ENCODE measurements at places on chromosomes 1 and 21.

DNA sequence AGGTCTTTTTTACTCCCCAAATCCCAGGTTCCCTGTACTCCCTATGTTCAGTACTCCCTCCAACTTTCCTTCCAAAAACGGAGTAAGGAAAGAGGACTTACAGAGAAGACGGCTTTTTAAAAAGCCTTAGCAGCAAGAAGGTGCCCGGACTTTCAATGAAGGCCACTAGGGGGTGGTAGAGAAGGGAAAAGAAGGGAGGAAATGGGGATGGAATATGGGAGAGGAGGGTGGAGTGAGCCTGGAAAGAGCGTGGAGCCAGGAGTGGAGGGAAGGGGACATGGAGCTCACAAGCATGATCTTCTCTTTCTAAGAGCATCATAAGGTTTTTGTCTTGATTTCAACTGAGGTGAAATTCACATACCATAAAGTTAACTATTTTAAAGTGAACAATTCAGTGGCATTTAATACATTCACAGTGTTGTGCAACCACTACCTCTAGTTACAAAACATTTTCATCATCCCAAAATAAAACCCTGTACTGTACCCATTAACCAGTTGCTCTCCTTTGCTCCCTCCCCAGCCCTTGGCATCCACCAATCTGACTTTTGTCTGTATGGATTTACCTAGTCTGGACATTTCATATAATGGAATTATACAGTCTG is 129.9 kb downstream of the ZNF281 start:
- DNase-seq: peak; percentile 3

DNA sequence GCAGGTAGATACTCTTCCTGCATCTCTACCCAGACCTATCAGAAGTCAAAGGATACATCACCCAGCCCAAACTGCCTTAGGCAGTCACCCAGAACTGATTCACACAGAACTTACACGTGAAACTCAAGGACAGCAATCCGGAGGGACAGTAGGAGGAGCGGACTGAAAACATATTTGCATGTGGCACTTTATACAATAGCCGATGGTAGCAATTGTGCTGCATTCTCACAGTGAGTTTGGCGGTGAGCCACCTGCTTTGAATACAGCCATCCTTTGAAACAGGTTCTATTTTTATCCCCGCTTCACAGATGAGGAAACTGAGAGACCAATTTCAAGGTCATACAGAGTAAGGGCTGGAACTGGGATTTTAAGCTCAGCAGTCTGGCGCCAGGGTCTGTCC is 69.5 kb downstream of the EDEM3 start:
- no peak for DNase-seq

- no peak for DNase-seq
Measured at GRCh38 chr1:26785611-26786436, 1.9 kb upstream of the PIGV start.

- no peak for DNase-seq
Measured at GRCh38 chr1:226203240-226203639, 16.7 kb upstream of the ACBD3 start.

GRCh38 chr1:200081151-200081968 is 53.9 kb downstream of the NR5A2 start:
- no peak for DNase-seq

DNA sequence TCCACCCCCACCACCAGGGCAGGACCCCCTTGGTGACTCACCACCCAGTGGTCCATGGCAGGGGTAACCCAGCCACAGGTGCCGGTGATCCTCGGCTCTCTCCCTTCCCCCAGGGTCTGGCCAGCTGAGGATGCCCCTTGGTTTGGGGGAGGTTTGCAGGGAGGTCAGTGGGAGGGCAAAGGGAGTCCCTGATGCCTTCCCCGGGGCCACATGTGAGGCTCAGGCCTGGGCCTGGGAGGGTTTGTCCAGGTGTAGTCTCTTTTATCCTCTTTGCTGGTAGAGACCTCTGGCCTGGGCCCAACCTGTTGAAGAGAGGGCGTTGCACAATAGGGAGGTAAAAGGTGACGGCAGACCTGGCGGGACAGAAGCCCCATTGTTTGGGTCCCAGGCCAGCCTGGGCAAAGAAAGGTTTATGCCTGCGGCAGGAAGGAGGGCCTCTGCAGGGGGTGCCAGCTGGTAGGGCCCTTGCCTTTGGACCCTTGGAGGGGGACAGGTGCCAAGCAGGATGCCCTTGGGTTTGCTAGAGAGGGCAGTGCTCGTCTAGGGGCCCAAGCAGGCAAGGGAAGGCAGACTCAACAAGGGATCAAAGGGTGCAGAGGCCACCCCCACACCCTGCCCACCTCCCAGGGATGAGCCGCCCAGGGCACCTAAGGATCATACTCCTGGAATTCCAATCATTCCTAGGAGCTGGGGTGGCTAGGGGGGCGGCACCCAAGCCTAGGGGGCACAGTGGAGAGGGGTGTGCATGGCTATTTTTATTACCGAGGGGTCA is 760 bp upstream of the TINAGL1 start:
- DNase-seq: no peak

DNA sequence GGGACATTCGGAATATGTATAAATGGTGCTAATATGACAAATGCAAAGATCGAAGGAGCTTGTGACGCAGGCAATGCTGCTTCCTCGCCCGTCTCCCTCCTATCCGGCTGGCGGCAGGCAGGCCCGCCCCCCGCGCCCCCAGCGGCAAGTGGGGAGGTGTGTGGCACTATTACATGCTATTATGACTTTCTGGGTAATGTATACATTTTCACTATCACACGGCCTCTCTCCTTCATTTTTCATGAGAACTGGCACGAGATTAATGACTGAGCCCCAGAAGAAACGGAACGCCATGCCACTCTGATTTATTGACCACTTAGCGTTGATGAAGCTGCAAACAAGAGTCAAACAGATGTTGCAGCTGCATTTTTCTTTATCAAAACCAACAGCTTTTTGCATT is 138.9 kb upstream of the VAMP3 start:
- no peak for DNase-seq

All from hypothalamus (tissue), 51 donors.